ENCODE measurements at places on chromosomes 11 and 22.

GRCh38 chr11:102476069-102476468, 23.5 kb upstream of the TMEM123 start:
- DNase-seq = no peak

GRCh38 chr11:93618371-93618770, 43.1 kb upstream of the CEP295 start:
- DNase-seq = no peak

DNA sequence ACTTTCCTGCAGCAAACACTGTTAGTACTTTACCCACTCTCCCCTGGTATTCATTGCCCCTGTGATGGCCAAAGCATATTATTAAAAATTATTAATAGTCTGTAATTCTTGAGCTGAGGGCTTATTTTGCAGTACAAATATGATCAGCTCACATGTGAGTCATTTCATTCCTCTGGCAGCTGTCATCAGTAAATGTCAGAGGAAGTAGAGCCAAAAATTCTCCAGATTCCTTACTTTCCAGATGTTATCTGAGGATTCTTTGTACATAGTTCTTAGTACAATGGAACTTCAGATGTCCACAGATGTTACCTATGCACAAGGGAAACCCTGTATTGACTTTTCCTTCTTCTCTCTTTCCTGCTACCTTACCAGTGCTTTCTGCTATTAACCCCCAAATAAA, 12.5 kb downstream of the OR5B3 start:
- no peak for DNase-seq

DNA sequence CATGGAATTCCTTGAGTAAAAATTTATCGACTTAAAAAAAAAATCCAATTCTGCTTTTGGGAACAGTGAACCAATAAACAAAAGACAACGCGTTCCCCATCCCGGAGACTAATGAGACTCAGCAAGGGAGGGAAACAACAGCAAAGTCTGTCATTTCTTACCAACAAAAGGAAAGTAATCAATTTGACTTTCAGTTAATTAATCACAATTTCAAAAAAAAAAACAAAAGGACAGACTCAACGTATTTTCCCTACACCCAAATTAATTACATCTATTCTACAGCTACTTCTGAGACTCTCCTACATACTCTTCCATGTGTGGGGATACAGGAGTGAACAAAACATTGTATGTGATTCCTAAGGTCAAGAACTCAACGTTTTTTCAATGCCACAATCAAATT, 1.9 kb downstream of the RDX start:
- DNase-seq = no peak

DNA sequence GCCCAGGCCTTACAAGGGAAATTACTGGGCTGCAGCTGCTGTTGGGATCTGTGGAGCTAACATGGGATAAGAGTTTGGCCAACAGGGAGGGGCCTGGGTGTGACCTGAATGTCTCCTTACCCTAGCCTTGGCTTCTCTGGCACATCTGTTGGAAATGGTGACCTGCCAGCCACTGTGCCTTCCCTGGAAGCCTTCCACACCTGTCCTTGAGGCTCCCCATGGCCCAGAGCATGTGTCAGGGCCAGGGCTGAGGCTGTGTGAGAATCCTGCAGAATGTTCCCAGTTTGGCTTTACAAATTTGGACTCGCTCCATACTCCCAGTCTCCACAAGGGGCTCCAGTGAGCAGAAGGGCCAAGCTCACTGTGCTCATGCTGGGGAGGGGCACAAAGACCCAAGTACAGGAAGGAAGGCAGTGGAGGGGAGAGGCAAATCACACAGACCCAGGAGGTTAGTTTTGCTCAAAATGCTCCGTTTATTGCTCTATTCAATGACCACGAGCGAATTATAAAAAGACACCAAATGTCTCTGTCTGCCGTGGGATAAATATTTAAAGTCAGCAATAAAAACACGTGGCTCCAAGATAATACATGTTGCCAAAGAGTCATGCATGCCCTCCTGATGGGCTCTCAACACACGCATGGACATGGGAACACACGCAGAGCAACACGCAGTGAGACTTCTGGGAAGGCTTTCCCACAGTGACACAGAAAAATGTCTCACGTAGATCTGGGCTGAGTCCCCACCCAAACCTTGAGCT, 1.7 kb upstream of the IGSF22 start:
- no peak for DNase-seq

DNA sequence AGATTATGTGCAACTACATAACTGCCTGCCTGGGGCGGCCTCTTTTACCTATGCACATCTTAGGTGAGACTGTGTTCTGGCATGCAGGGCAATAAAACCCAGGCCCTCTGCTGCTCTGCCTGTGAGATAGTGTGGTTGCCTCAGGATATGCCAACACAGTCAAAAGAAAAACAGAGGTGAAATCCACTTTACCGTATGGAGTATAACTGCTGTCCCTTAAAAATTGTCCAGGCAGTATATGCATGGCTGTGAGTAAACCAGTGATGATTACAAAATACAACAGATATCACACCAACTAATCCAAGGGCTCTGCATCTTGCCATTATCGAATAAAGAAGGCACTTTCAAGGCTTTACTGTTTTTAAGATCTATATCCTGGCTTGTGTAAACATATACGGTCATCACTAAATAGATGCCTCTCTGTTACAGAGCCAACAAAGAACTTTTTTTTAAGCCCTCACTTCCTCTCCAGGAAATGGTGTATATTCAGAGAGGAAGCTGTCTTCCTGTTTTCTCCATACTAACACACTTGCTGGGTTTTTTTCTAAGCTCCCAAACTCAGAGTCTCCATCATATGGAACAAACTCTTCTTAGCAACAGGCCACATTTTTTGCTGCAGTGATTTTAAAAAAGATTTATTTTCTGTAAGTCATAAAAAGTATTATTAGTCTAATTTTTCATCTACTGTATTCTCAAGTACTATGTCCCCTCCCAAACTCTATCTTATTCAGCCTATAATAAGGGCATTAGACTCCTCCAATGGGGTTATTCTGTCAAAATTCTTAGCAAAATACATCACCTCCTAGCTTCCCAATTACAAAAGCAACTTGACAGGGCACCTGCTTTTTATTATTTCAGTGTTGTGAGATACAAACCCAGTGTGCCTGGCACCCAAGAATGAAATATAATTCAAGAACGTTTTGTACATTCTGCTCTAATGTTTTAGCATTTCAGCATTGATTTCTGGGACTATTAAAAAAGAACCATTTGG, 135.2 kb downstream of the MAML2 start:
- DNase-seq = no peak

- no peak for DNase-seq
Measured at GRCh38 chr11:107928046-107928766, at the start of gene RAB39A. Gene RAB39A (plus strand): TSS chr11:107928448. CDS start chr11:107928569, 121 bp downstream.

DNA sequence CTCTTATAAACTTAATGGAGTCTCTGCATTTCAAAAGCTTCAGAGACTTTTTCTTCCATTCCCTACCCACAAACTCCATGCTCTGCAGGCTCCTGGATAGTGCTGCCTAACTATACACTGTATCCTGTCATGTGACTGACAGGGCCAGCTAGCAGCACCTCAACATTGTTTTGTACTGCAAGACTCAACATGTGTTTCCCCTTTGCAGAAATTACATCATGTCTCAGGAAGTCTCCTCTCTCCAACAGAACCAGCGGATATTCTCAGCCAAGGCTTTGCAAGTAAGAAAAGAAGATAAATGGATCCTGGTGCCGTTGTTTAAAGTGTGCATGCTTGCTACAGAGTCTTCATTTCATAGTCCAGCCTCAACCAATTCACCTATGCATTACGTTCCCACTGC, 164.0 kb upstream of the UBASH3B start:
- DNase-seq = no peak

DNA sequence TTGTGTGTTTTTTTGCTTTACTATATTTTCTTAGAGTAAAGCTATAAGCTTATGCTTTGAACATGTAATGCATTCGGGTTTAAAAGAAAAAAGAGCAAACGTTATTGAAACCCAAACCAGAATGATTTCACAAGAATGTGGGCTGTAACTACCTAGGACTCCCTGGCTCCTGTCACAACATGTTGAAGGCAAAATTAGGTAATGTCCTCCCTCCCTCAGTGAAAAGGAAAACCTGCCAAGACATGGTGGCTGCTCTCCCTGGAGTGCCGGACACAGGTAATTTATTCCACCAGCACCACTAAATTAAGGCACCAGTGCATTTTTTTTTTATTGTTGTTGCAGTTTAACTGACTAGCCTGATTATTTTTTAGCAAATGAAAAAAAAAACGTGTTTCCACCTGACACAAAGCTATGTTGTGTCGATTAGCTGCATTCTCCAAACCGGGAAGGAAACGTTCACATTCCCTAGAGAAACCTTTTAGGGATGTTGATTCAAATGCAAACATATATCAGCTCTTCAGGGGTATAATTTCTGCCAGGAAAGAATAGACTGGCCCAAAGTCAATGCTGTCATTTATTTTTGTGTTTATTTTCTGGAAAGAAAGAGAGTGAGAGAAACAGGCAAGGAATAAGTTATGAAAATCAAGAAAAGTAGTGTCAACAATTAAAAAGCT, 134.6 kb downstream of the CCDC34 start:
- no peak for DNase-seq

- DNase-seq = no peak
Measured at GRCh38 chr11:16925561-16926065, 88.6 kb downstream of the PLEKHA7 start.

DNA sequence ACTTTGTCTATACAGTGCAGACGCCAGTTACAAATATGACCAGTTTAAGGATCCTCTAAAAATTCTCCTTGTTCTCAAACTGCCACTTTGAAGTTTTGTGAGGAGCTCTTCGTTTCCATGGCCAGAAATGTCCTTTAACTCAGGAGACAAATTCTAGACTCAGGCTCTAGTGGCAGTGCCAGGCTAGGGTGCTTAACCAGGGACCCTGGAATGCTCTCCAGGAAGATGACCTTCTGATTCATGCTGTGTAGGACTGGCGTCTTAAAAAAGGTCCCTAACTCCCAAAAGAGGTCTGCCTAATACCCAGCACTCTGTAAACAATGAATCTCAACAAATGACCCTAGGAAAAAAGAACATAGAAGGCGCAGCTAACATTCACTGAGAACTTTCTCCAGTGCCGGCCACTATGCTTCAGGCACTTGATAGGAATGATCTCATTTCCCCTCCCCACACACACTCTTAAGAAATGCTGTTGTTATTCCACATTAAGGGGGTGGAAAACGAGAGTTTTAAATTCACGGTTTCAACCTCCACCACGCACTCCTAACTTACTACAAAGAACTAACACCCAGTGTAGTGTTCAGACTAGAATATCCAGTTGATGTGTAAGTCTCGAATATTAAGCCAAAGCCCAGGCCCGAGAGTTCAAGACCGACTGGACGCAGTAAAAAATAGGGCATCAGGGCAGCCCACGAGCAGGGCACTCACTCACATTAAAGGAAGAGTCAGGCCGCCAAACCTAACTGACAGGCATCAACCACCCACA, 747 bp downstream of the NXF1 start:
- DNase-seq = no peak

DNA sequence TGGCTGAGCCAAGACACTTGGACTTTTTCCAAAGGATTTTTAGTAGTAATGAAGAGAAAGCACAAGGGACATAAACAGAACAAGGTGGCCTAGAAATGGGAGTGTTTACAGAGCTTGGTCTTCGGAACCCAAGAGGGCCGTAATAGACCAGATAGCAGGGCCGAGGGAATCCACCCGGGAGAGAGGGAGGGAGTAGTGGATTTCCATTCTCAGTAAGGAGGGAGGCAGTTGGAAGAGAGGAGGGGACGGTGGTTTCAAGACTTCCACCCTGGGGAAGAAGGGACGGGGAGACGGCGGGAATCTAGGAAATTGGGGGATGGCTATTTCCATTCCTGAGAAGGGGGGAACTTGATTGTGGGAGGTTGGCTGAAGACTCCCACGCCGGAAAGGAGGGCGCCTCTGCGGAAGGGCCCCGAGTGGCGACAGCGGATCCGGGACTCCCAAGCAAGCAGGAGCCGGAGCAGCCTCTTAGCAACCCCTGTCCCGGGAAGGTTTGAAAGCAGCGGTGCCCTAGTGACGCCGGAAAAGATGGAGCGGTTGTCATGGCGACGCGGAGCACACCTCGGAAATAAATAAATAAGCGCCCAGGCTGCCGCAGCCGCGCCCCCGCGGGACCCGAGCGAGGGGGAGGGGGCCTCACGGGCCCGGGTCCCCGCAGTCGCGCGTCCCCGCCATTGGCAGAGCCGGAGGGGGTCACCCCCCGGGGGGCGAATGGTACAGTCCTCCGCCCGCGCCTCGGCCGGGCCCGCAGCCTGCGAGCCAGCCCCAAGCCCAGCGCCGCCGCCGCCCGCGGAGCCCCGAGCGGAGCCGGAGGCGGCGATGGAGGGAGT, 31.6 kb downstream of the EIF3F start:
- DNase-seq = no peak

GRCh38 chr22:32591620-32592019, 117.0 kb downstream of the FBXO7 start:
- DNase-seq = no peak

- DNase-seq = no peak
Measured at GRCh38 chr11:11806074-11806473, 35.7 kb upstream of the USP47 start.

GRCh38 chr11:120903686-120904085, 120.2 kb upstream of the TBCEL start:
- DNase-seq = no peak

GRCh38 chr22:33654173-33654895, 265.9 kb downstream of the LARGE1 start:
- DNase-seq = no peak

DNA sequence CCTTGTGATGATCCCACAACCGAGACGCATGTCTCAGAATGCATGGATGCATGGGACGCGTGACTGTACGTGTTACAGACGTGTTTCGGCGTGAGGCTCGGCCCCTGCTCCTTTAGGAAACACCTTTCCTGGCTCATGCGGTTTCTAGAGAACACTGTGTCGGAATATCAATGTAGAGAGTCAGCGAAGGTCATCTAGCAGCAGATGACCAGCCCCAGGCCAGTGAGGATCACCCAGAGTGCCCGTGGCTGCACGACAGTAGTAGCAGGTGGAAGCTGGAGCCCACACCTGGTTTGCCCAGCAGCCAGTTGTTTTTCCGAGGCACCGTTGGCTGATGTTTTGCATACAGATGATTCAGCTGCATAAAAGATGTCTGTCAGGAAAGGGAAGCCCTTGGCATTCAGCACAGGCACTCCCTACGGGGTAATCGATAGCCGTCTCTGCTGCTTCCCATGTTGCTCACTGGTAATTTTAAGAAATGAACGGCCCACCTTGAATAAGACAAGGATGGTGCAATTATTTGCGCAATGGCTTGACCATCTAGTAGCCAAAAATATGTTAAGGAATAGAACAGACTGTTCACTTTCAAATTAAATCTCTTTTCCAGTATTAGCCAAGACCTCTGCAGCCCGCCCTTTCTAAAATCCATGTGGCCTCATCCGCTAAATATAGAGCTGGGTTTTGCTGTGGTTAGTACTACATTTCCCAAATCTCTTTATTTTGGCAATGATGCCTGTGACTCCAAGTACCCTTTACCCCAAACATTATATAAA, 1.1 kb upstream of the CLTCL1 start:
- DNase-seq = no peak

DNA sequence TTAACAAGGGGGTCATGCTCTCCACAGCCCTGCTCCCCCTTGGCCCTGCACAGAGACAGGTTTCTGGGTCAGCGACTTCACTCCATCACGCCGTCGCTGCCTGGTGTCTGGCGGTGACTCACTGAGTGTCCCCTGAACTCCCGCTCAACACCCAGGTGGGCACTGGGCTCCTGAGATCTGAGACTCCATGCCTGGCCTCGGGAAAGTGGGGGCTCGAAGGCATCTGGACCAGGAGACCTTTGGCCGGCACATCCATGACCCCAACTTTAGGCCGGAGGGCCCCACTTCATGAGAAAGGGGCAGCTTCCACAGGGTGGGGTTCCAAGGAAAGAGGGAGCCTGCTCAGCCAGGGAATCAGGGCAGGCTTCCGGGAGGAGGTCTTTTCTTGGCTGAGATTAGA, 79.3 kb upstream of the PRR5 start:
- no peak for DNase-seq
